HS-5 (cell line): ENCODE measurements at places on chromosomes 12 and 14.

- DNase-seq, result peak; percentile 73
These were observed 2.9 kb upstream of the BDKRB1 start for GRCh38 chr14:96252999-96253539.

DNA sequence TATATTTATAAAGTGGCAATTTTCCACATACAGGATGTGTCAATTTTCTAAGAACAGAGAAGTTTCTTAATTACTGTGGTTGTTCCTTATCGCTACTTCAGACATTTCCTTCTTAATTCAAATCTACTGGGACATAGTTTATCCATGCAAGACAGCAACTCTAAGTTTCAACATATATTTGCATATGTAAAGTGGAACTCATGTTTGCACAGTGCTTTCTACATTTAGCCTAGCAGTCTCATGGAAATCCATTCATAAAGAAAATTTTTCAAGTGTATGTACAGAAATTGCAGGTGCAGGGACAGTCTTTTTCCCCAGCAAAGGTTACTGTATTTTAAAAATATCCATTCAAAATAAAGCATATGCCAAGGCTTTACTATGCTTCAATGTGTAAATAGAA lies 956.7 kb upstream of the SEL1L start:
- no peak for DNase-seq

DNA sequence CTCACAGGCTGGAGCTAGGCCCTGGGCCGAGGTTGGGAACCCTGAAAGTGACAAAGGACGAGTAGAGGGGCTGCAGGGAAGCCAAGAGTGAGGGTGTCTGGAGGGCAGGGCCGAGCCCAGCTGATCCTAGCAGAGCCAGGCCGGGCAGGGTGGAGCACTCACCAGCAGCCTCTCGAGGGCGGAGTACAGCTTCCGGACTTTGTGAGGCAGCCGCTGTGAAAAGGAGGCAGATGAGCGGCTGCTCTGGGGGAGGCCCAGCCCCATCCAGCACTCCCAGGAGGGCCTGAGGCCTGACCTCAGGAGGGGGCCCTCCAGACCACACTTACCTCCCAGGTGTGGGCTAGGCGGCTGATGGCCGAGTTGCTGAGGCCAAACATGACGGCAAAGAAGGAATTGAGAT lies 14.7 kb upstream of the ENDOU start:
- DNase-seq, result no peak

DNA sequence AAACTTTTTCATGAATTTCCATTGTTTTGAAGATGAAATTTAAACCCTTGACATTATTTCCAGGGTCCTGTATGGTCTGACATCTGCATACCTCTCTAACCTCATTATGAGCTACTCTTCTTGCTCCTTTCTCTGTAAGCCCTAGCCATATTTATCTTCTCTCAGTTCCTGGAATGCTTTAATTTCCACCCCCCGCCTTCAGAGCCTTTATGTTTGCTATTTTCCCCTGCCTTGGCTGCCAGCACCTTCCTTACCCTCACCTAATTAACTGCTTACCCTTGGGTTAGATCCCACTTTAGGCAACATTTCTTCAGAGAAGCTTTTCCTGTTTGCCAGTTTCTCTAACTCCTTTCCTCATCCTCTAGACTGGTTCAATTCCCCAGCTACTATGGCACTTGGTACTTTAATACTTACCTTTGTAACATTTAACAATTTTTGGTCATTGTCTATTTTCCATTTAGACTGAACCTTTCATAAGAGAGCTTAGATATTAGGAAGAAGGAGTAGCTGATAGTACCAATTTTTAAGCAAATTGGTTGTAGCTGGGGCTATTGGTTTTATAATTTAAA lies 6.0 kb downstream of the STYX start:
- DNase-seq, result no peak

GRCh38 chr14:76923431-76924370 lies 97.5 kb downstream of the LRRC74A start:
- DNase-seq, result no peak

- peak; percentile 11 for DNase-seq
These were observed 197.3 kb downstream of the TMTC3 start for GRCh38 chr12:88339254-88339949.

DNA sequence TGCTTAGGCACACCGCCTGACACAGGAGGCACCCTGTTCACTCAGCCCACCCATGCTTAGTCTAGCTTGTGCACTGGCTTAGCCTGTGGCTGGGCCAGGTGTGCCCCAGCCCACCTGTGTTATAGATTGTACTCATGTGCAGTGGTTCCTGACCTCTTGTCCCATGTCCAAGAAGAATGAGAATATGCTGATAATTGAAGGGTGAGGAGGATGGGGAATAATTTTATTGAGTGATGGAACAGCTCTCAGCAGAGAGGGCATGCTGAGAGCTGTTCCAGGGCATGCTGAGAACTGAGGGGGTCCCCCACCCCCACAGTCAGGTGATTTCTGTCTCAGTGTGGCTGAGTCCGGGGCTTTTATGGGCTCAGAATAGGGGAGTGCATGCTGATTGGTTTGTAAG lies 395.9 kb downstream of the FUT8 start:
- DNase-seq, result no peak

DNA sequence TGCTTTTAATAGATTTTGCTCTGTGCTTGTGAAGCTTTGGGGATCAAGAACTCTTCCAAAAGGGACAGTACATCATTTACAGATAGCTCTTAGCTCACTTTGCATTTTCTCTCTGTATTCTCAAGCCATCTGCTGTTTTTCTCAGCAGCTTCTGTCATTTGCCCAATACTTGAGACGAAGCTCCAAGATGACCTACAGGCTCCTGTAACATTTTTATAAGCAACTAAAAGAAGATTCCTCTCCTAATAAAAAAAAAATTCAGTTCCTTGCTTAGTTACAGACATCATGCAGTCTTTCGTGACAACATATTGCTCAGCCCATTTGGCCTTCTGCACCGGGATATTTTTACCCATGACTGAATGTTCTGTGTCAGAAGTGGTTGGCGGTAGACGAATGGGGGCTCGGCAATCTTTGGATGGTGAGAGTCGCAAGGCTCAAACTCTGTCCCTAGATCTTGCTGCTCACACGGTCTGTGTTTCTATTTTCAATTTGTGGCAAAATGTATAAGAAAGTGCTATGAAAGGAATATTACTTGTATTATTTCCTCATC lies 215.6 kb downstream of the FSCB start:
- no peak for DNase-seq

- DNase-seq, result no peak
These were observed 86.5 kb upstream of the CDKN3 start for GRCh38 chr14:54310151-54310850.

GRCh38 chr14:48957486-48957885 lies 628.7 kb downstream of the RPS29 start:
- DNase-seq, result no peak

DNA sequence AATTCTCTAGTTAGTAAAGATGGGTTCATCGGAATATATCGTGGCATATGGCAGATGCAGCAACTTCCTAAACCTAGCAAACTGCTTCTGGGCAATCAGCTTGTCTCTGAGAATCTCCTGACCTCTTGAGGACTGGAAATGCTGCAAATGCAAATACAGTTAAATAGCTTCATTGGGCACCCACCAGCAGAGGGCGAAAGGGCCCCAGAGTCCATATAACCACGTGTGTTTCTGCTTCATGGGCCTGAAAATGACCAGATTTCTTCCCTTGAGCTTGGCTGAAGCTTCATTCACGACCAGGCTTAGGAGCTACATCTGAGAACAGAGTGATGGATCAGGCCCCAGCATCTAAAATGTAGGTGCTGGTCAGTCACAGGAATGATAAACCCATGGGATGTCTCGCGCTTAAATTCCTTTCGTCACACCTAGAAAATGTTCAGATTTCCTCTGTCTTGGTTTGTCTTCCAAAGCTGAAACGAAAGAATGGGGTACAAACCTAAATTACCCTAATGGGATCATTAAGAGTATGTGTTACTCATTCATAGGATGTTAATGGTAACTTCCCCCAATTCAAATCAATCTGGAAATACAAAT lies 1482.5 kb upstream of the TMEM132C start:
- DNase-seq, result peak; percentile 19

GRCh38 chr12:113762155-113762881 lies 203.8 kb downstream of the RBM19 start:
- no peak for DNase-seq

DNA sequence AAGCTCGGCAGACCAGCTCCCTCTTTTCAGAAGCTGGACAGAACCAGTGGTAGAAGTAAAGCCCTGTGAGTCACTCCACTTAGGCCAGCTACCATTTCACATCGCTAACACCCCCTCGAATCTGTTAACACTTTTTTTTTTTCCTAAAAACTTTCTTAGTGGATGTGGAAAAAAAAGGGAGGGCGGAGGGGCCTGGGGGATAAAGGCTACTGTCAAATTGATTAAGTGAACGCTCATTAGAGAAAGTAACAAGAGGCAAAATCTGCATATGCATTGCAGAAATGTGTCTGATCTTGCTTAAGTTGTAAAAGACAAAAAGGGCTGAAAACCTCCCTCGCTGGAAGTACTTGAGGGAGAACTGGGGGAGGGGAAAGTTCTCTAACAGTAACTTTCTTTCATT lies 86.6 kb upstream of the OTX2 start:
- DNase-seq, result no peak

- no peak for DNase-seq
These were observed 222.1 kb downstream of the C12orf42 start for GRCh38 chr12:103273645-103274044.

DNA sequence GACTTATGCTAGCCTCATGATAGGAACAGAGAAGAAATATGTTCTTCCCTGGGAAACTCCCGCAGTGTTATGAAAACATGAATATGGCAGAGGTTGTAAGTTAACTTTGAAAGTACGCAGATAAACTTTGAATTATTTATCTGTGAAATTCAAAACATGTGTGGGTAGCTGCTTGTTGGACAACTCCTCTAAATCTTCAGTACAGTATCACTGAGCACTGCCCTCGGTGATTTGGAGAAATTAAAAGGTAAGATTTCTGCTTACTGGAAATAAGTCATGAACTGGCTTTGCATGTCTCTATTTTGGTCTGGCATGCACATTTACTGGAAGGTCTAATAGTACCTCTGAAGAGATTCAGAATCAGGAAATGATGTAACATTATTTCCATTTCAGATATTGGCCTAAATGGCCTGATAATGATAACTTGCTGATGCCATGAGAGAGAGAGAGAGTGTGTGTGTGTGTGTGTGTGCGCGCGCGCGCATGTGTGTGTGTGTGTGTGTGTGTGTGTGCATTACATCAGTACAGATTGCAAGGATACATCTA lies 1441.9 kb upstream of the FLRT2 start:
- no peak for DNase-seq

- no peak for DNase-seq
These were observed 28.9 kb downstream of the DNAH10 start for GRCh38 chr12:123790905-123791467.

- no peak for DNase-seq
These were observed 41.9 kb downstream of the MMAB start for GRCh38 chr12:109531411-109531810.

GRCh38 chr12:73629893-73630831 lies 907.5 kb upstream of the ATXN7L3B start:
- DNase-seq, result no peak

DNA sequence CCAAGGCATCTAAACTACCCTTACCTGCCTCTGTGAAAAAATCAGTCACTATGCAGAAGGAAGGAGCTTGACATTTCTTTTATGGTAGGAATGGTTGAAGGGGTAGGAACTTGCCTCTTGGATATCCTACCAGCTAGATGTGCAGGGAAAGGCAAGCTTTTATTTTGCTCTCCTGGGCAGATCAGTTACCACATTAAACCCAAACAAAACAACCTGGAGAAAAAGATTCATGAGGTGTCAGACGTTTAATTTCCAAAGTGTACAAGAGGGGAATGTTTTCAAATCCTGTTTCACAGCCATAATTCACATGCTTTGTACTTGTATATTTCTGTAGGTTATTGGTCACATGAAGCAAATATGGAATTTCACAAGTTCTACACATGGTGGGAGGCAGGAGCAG lies 67.0 kb upstream of the IFNG-AS1 start:
- no peak for DNase-seq

- DNase-seq, result no peak
These were observed 11.0 kb upstream of the CACNA2D4 start for GRCh38 chr12:1929241-1929984.

DNA sequence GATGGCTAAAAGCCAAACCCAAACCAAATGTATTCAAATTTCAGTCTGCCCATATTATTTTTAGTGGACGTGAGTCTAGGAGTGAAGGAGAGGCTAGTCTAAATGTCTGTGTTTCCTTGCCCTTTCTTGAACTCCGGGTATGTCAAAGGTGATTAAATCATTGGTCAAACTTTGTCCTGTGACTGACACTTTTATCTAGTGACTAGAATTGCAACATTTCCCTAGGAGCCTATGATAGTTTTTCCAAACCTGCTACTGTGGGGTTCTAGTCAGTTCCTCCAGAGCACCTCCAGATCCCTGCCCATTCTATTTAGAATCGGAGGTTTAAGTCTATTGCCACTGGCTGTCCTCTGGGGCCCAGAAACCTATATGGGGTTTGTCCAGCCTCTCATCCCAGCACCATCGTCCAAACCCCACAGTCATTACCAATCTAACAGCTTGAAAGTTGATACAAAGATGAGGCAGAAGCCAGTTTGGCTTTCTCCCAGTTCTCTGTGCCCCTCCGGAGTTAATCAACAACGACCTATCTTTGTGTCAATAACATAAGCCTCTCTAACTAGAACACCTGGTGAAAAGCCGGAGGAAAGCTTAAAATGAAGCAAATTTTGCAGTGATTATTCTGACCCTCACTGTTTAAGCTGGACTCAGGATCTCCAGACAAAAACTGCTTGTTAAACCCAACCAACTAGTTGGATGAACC lies 306.7 kb downstream of the ZFP36L1 start:
- no peak for DNase-seq

- no peak for DNase-seq
These were observed 897 bp upstream of the TBX3 start for GRCh38 chr12:114684870-114685273.

DNA sequence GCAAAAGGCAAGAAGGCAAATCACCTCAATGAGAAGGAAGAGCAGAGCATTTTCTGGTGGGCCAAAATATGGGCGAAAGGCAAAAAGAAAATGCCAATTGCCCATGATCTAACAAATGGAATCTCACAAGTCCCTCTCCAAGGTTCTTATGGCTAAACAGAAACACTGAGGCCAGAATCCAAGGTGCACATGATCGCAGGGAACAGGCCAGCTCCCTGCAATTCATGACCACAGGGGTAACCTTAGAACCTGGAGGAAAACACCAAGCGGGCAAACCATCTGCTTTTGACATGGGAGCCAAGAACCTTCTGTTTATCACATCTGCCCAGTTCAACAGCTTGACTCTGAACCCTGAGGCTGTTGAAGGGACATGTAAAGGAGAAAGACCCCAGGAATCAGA lies 60.0 kb downstream of the NT5DC3 start:
- DNase-seq, result no peak

GRCh38 chr12:123516216-123516780 lies 17.2 kb downstream of the RILPL1 start:
- no peak for DNase-seq

GRCh38 chr12:50185970-50186663 lies 18.9 kb upstream of the CERS5 start:
- no peak for DNase-seq

DNA sequence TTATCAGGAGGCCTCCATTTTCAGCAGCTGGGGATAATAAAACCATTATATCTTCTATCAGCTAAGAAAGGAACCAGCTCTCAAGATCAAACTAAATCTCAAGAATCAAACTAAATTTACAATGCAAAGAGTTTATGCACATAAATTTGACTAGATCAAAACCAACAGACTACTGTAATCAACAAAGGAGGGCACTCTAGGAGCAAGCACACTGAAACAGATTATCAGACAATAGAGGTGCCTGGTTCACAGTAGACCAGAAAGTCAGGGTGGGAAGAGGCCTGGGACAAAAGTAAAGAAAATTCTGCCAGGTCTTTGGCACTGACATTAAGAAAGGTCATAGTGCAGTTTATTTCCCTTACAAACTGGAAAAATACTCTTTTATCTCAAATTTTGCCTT lies 61.0 kb downstream of the HECTD4 start:
- no peak for DNase-seq

GRCh38 chr14:103206023-103206481 lies 82.8 kb downstream of the TNFAIP2 start:
- DNase-seq, result no peak
